Activated T-helper 2 cell treated with anti-CD3 and anti-CD28 coated beads, Interferon-gamma antibody, Interleukin-2, Interleukin-4, amounts not matched to agents 10 μg/mL and 5 μg/mL and 100 μg/mL, durations not matched to agents 14 hours and 24 hours and 36 hours (primary cell): ENCODE measurements at places on chromosomes 1 and 21.

- no peak for DNase-seq
Observed at GRCh38 chr1:233516732-233517131, 97.2 kb upstream of the KCNK1 start.

DNA sequence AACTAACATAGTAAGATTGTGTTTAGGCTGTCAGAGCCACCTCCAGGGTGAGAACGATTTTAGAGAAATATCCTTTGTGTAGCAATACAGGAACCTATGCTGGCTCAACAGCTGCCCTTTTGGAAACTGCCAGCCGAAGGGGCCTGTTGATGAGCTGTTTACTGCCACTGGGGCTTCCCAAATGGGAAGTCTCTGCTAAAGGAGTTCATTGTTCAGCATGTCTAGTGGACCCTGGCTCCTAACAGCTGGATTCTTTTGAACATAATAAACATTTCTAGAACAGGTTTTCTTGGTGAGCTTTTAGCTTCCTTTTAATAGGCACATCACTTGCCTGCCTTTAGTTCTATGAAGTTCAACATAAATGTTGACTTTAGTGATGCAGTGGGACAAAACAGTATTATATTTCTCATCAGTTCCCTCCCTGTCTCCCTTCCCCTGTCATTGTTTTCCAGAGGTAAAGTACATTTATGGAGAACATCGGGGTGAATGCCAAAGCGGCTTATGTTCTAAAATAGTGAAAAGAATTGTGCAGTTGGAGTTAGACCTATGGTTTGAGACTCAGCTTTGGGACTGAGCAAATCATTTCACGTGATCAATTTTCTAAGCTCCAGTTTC lies 57.4 kb downstream of the UCK2 start:
- DNase-seq, result no peak

DNA sequence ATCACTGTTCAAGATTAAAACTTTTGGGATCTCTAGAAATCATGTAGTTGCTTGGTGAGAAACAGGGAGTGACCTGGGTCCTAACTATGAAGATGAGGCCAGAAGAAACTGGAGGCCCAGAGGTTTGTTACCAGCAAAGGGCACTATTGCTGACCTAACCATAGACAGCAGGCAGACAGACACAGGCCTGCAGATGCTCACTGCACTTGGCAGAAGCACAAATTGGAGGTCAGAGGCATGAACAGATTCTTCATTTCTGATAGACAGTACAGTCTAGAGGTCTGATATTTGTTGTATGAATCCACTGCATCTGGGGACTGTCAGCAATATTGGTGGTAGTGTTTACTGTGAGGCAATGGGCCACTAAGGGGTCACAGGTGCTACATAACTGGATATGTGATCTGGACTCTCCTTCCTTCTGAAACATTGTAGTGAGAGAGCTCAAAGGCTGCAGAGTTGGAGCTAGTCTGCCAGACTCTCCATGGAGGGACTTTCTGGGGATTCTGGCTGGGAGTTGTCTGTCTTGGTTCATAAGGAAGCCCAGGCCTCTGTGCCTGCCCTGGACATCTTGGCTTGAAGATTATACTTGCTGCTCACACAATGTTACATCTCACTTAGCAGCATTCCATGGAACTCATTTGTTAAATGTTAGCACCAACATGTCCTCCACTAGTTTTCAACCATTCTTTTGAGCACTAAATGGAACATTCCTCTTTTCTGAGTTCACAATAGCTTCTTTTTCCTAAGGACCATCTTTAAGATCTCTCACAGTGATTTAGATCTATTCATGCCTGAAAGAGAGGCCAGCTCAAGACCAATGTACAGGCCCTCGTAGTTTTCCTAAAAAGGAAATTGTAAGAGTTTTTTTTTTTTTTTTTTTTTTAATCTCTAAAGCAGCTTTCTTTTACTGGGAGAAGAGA lies 26.9 kb upstream of the CCN1 start:
- no peak for DNase-seq

DNA sequence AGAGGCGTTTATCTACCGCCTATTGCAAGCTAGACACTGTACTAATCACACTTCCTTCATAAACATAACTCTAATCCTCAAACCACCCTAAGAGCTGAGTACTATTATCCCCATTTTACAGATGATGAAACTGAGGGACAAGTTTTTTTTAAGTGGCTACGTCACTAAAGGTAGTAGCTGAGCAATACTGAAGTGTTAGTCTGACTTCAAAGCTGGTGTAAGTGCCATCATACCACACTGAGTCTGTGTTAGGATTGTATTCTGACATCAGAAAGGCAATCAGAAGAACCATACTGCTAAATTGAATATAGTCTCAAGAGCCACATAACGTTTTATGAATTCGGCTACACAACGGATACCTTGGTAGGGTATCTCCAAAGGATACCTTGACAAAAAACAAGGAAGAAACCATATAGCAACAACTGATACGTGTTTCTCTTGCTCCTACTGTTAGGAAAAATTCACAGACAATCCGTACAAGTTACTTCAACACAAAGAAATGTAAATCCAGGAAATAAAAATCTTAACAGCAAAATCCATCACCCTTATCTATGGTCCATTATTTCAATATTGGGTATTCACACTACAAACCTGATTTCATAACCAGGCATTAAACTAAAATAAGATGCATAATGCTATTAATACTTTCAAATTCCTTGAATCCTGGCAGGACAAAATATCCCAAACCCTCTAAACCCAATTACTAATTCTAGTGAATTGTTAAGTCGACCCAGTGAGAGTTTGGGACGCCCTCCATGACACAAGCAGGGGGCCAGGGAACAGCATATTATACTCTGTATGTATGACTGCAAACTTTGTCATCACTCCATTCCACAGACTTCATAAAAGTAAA lies 1.6 kb downstream of the TP53BP2 start:
- DNase-seq, result no peak

DNA sequence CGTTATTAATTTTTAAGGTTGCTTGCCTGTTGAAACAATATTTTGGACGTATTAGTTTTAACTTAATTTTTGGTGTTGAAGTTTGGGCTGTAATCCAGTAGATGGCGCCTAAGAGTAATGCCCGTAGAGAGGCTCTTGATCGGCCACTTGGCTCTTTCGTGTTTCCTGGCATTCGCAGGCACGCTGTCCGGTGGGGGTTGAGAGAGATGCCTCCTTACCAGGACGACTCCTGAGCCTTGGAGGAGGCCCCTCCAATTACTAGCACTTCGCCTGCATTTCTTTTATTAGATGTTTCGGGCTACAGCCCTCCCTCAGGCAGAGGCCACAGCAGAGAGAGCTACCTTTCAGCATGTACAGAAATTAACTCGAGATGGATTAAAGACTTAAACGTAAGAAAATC lies 12.0 kb downstream of the OR2M4 start:
- no peak for DNase-seq
